ENCODE measurements at places on chromosomes 5 and 9.

DNA sequence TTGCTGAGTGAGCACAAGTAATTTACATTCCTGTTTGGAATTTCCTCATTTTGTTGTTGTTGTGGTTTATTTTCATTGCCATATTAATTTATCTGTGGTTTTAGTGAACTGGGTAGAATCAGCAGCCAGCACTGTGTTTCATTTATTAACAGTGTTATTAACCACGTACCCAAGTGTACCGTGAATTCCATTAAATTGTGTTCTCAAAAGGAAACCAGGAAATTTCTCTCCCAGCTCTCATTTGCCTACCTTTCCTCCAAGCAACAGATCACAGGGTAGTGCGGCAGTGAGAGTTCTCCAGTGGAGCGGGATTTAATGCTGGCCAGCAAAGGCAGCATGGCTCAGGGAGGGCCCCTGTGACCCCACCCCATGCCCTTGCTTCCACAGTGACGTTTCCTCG, 54.6 kb downstream of the MVB12B start:
- DNase-seq, result no peak

DNA sequence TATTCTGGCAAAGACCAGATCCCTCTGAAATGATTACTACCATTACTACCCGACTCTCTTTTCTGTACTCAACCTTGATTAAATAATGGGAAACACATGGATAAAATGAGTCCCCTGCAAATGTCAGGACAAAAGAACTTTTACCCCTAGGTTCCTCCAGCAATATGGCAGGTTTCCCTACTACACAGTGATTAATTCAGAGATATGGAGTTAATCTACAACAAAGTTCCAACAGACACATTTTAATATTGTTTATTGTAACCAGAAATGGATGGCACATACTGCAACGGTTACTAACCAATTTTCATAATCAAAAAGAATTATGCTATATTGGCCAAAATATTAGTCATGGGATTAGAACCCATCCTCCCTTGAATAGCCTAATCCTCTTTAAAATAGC, 294.8 kb downstream of the ATPSCKMT start:
- DNase-seq, result no peak

DNA sequence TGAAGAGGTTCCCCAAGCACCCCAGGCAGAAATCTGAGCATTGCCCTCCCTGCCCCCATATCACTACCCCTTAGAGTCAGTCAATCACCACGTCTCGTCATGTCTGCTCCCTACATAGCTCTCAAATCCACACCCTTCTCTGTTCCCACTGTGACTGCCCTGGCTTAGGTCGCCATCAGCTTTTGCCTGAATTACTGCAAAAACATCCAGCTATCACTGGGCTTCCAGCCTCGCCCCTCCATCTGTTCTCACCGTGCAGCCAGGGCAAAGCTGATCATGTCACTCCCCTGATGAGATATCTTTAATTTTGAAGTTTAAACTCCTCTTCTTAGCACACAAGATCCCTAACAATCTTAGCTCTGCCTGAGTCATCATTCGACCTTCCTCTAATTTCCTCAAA, 89.6 kb upstream of the TBC1D2 start:
- no peak for DNase-seq

GRCh38 chr9:37715260-37715659, 38.3 kb upstream of the TRMT10B start:
- no peak for DNase-seq

DNA sequence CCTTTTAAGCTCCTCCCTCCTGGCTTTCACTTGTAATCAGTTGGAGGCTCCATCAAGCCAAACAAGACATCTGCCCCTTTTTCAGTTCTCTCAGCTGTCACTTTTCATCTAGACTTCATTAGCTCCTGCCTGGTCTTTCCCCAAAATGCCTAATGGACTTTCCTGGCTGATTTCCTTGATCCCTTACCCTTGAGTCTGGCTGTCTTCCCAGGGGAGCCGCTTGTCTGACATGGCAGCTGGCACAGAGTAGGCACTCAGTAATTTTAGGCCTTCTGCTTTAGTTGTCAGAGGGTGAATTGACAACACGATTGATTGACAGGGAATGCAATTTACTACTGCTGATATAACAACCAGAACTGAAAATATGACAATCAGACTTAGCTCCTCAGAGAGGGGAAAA, 2.1 kb downstream of the C9orf153 start:
- no peak for DNase-seq

DNA sequence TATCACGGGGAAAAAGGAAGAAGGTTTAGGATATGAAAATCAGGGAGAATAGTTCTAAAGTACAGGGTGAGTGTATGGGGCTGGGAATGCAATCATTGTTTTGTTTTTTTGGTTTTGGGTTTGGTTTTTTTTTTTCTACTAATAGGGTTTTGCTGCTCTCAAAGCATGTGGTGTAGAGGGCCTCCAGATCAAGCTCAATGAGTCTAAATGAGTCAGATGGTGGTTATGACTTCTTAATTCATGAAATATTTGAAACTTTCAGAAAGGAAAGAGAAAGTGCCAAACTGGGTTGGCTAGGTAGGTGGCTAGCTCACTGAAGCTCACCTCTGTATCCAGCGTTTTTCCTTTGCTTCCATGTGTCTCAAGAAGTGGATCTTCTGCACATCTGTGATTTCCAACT, 10.7 kb downstream of the OR1L8 start:
- DNase-seq, result no peak

Data from cortex of kidney (tissue), 1 donor.